Renal cortical epithelial cell (primary cell): ENCODE measurements at places on chromosomes 2 and 18.

- DNase-seq = no peak
These were observed 4.1 kb downstream of the BCL11A start for GRCh38 chr2:60549238-60549927.

GRCh38 chr2:8554296-8554806, 127.5 kb upstream of the ID2 start:
- no peak for DNase-seq

DNA sequence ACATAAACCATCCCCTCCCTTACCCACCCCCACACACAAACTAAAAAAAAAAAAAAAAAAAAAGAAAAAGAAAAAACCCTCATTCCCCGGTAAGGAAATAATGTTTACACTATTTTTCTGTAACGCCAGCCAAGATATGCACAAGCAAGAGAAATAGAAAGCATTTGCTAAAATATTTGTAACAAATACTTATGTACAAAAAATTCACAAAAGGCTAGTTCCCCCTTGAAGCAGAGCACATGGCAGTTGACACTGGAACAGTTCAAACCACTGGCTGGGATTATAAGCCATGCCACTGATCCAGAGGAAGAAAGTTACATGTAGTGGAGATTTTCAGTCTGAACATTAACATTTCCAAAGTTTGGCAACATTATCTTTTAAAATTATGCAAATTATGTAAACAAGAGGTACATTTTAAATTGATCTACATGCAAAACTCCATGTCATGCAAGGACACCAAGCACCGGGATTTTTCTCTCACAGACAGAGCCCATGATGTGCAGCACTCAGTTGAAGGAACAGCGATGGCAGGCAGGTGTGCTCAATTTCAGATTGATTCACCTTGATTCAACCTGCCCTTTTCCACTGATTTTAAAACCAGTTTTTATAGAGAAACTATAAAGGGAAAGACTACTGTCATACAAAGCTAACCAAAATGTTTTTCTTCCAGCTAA, 21.4 kb downstream of the PNO1 start:
- DNase-seq = no peak

DNA sequence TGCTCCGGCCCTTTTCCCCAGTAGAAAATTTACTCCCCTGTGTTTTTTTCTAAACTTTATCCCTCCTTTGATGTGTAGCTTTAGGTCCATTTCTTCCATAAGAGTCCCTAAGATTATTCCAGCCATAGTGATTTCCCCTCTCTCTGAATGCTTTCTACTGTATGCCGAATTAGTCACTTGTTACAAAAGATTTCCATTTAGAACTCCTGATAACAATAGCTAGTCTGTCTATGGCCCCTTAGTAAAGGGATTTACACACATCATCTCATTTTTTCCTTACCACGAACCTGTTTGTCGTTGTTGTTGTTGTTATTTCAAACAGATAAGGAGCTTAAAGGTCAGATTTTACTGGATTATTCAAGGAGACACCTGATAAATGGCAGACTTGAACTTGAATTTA, 256.1 kb downstream of the PAX3 start:
- DNase-seq = no peak
